ENCODE measurements at places on chromosomes 6 and 20.

DNA sequence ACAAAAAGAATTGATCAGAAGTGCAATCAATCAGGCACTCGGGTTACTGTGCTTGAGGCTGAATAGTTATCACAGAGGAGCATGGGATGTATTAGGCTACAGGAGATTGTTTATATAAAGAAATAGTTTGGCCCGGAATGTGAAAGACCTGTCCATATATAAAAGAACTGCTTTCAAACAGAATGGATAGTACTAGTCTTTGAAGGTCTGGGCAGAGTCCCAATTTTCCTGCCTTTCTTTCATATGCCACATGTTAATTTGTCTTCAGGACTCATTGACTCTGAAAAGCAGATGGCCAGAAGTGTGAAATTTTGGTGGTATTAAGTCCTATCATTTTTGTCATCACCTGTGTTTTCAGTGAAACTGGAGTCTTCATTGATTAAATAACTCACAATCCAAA is 314.5 kb downstream of the EYA4 start:
- no peak for DNase-seq

- no peak for DNase-seq
These were observed 1029.5 kb upstream of the GJE1 start for GRCh38 chr6:141103246-141103645.

DNA sequence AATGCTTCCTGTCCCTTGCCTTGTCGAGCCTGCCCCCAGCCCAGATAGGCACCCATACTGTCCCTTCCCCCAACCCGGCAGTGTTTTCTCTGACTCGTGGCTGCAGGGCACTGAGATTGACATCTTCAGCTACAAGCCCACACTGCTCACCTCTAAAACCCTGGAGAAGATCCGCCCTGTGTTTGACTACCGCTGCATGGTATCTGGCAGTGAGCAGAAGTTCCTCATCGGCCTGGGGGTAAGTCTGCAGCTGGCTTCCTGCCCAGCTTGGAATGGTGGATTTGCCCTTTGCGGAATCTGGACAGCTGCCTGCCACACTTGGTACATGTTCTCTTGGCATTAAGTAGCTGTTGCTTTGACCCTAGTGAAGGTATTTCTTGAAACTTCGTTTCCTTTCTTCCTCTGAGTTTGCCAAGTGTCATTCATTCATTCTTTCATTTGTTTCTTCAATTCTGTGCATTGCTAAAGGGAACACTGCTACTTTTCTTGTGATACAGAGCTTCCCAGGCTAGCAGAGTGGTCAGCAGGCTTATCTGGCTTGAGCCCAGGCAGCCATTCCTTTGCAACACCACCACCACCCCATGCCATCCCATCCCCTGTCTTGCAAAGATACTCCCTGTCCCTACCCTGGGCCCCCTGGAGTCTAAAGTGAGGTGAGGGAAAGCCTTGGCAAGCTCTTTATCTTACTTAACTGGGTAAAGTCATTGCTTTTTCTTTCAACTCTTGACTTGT is 26.2 kb downstream of the CCDC167 start:
- no peak for DNase-seq

- DNase-seq: peak; percentile 67
These were observed at the start of gene RBM24 for GRCh38 chr6:17281100-17281496. TSS of gene RBM24 (plus strand) at chr6:17281361. CDS start at chr6:17281582, 221 bp downstream.

DNA sequence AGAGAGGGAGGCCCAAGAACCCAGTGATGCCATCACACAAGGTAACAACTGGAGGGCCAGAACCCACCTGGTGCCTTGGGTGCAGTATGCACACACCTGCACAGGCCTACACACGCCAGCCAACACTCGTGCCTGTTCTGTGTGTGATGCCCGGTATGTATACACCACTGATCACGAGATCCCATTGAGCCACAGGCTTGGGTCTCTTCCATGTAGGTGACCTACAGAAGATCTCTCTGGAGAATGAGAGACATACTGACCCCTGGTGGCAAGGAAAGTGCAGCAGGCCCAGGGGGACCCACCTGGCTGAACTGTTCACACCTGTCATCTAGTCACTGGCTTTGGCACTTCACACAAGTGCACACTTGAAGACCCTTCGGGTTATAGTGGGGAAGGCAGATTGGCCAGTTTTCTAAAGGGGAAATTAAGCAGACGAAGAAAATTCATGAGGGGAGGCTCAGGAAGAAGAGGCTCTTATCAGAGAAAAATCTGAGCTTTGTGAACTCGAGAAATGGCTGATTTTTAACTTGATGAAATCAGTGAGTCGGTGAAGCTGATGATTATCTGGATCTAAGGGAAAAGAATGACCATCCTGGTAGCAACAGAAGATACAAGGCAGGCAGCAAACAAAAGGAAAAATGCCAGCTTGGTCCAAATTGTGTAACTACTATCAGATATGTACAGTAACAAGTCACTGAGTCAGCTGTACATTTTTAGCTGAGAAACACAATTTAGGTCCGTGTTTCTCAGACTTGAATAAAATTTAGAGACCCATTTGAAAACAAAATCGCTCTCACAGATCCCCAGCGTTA is 69.1 kb upstream of the PBOV1 start:
- no peak for DNase-seq

DNA sequence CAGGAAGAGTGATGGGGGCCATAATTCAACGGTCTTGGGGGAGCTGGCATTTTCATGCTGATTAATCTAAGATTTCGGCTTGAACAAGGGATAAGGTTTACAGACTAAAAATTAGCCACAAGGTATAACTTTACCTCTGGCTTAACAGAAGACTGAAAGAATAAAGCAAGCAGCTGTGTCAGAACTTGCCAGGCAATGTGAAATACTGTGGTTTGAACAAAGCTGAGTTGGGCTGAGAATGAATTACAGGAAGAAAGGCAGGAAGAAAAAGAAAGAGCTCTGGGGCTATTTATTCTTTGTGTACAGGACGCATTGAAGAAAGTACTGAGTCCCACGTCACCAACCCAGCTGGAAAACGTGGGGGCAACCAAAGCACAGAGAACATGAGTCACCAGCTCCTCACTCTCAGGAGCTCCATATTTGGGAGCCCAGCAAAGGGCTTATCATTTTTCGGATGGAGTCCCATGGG is 121.5 kb upstream of the NEDD9 start:
- no peak for DNase-seq

DNA sequence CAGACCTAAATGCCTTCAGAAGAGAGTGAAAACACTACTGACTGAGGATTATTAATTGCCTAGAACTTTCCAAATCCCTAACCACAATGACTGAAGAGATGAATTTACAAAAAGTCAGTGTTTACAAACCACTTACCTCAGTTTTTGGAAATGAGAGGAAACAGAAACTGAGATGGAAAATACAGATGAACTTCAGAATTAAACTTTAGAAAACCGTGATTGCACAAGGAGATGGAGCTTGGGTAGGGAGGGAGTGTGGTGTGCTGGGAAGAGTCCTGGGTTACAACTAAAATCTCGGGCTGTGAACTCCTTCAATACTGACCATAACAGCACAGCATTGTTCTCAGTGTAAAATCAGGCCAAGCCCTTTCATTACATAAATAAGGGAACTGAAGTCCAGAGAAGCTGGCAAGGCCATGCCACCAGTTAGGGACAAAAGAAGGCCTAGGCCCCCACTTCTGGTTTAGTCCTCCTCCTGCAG is 4.0 kb downstream of the ELMO2 start:
- peak; percentile 21 for DNase-seq

- DNase-seq: no peak
These were observed 390.1 kb downstream of the ZFAND3 start for GRCh38 chr6:38209371-38210260.

GRCh38 chr6:31888276-31889258 is 8.9 kb downstream of the EHMT2 start:
- no peak for DNase-seq

DNA sequence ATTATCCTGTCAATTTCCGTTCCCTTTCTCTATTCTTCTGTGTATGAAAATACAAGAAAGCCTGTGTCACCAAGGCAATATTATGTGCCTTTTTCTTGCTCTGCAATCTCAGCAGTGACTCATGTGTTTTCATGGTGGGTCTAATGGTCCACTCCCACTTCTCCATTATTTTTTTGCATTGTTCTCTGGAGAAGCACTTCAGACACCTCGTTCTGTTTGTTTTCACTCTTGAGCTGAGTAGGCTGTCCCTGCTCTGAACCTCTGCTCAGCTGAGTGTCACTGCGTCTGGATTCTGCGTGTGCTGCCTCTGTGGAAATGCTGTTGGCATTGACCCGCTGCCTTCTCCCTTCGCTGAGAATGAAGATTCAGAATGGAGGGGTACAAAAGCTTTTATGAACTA is 230.6 kb downstream of the TMEM242 start:
- no peak for DNase-seq

GRCh38 chr6:31826793-31827285 is 699 bp upstream of the HSPA1B start:
- DNase-seq: no peak

- DNase-seq: no peak
These were observed 106.0 kb downstream of the PRIM2 start for GRCh38 chr6:57423468-57423867.

GRCh38 chr6:4017058-4017739 is 61.7 kb downstream of the FAM217A start:
- DNase-seq: no peak

- peak; percentile 51 for DNase-seq
These were observed 1.9 kb downstream of the ID1 start for GRCh38 chr20:31606804-31607639.

- DNase-seq: no peak
These were observed 51.9 kb upstream of the MARCKS start for GRCh38 chr6:113805173-113805790.

DNA sequence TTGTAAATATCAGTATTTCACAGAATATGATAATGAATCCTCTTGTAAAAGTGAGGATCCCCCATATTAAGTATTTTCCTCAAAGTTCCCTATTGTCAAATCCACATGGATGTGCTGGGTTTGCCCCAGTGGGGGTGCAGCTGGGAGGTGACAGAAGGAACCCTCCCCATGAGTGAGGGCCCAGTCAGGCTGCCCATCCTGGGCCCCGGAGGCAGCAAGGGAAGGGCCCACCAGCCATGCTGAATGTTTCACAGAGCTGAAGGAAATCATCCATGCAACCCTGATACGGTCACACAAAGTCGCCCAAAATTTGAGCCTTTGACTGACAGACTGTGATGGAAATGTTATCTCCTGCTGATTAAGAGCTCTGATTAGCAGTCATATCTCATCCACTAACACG is 39.7 kb downstream of the FRMD1 start:
- no peak for DNase-seq

DNA sequence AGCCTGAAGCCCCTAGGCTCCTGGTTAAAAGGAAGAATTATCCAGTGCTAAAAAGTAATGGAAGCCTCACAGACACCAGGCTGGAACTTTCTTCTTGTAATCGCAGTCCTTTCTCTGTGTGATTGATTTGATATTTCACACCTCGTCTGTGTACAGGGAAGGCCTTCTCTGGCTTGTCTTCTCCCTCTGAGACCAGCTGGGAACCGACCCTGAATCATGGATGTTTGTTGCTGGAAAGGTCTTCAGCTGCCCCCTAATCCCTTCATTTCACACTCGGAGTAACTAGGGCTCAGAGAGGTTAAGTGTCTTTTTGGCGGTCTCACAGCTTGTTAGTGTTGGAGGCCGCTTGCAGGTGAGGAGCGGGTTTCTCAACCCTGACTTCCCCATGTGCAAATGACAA is 500.2 kb upstream of the CDH4 start:
- no peak for DNase-seq

DNA sequence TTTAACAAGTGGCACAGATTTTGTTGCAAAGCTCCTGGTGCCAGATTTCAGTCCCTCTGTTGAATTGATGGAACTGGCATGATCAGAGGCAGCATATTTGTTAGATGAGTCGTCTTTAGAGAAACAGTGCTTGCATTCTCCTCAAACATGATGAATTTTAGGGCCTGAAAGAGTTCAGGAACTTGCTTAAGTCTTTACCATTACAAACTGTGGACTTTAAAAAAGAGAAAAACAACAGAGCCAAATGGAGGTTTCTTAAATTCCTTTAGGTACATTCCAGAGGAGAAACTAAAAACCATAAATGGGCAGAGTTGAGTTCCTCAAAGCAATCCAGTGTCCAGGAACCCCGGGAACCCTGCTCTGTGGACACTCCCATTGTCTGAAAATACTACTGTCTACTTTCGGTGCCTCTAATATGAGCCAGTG is 2.5 kb downstream of the GTF2H5 start:
- no peak for DNase-seq

GRCh38 chr6:96814625-96815024 is 22.7 kb downstream of the GPR63 start:
- no peak for DNase-seq

- no peak for DNase-seq
These were observed 108.7 kb upstream of the GMDS start for GRCh38 chr6:2354138-2354491.

DNA sequence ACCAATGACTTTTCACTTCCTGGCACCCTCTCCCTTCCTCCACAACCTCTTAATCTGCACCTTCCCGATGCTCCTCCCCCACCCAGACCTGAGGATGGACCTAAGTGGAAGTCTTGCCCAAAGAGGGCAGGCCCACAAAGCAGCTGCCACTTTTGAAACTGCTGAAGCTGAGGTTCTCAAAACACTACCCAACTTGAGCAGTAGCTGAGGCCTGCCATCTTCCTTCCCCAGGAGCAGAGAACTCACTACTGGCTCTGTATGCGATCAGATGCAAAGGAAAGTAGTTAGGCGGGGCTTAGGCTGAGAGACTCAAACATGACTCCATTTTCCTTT is 1.5 kb downstream of the HM13 start:
- no peak for DNase-seq

- DNase-seq: no peak
These were observed 101.1 kb upstream of the ID4 start for GRCh38 chr6:19736066-19736465.

DNA sequence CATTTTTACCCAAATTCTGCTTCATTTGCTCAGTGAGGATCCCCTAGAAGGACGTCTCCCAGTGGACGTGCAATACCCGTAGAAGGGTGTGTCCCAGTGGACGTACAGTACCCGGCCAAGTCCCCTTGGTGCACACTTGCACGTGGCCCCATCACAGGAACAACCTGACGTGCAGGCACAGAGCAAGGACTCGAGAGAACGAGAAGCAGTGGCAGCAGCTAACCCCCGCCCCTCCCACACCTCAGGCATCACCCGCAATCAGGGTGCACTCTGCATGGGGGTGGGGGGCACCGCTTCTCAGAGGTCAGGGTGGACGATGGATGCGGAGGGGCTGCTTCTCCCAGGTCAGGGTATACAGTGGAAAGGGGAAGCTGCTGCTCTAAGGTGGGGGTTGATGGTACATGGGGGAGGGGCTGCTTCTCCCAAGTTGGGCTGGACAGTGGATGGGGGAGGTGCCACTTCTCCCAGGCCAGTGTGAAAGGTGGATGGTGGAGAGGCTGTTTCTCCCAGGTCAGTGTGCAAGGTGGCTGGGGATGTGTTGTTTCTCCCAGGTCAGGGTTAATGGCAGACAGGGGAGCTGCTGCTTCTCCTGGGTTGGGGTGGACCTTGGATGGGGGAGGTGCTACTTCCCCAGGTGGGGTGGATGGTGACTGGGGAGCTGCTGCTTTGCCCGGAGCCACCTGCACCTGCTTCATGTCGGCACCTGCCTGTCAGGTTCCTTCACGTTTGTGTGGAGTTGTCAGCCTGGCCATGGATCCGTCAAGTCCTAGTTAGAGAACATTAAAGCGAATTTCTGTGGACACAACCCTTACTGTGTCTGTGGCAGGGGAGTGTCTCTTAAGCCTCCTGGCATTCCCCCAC is 1.0 kb upstream of the THBS2 start:
- no peak for DNase-seq
